ENCODE measurements at places on chromosomes 7 and 10. TPM values are rescaled to one million over a fixed set of nuclear protein-coding genes. Genes with fewer than 3 reads are reported as not detected.

The TNPO3 gene
- 57.3 TPM for total RNA-seq

The SPDYE6 gene
- not detected for total RNA-seq

The ELN gene
- not detected for total RNA-seq

The SPDYE2B gene
- total RNA-seq, result not detected

The ZNF722 gene
- total RNA-seq, result not detected

The CYP3A4 gene
- not detected for total RNA-seq

The C7orf33 gene
- total RNA-seq, result not detected

The BUD31 gene
- 144 TPM for total RNA-seq

The ITGA8 gene
- not detected for total RNA-seq

The CAMK1D gene
- 2.1 TPM for total RNA-seq

The AGAP9 gene
- total RNA-seq, result 5.6 TPM

The TAS2R4 gene
- total RNA-seq, result not detected

The PRTFDC1 gene
- 10.2 TPM for total RNA-seq

The NPFFR1 gene
- total RNA-seq, result not detected

The EVX1 gene
- 0.35 TPM for total RNA-seq

The LRRD1 gene
- total RNA-seq, result not detected

The SPDYE1 gene
- not detected for total RNA-seq

The UNC5B gene
- total RNA-seq, result 0.26 TPM

The RP9 gene
- 24.6 TPM for total RNA-seq

The DNA2 gene
- total RNA-seq, result 29.5 TPM

The SDK1 gene
- 4.8 TPM for total RNA-seq

All from PC-3 (cell line).